Fibroblast of lung (primary cell): ENCODE measurements at places on chromosomes 16 and 17.

DNA sequence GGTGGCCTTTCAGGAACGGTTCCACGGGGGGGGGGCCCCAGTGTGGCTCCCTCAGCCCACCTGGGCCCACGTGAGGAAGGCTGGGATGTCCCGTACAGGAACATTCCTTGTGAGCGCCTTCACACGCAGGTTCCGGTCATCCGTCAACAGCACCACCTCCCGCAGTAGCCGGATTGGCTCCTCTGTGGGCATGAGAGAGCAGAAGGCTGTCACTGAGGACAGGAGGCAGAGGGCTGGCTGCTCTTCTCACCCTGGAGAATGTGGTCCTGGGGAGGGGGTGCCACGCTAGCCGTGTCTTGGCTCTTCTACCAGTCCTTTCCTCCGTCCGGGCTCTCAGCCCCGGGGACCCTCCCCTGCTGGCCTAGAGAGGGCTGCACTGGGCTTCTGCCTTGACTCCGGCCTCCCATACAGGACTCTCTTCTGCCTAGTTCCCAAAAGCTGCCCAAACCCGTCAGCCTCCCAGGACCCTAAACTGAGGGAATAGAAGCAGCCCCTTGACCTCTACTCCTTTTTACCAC, 6.6 kb downstream of the HIC1 start:
- no peak for DNase-seq

GRCh38 chr17:77746393-77746792, 212.1 kb upstream of the TNRC6C start:
- DNase-seq = no peak

GRCh38 chr17:3527468-3527867, 30.1 kb downstream of the TRPV3 start:
- no peak for DNase-seq

- peak; percentile 67 for DNase-seq
Measured at GRCh38 chr16:66619534-66620428, 15.3 kb downstream of the CMTM3 start.

DNA sequence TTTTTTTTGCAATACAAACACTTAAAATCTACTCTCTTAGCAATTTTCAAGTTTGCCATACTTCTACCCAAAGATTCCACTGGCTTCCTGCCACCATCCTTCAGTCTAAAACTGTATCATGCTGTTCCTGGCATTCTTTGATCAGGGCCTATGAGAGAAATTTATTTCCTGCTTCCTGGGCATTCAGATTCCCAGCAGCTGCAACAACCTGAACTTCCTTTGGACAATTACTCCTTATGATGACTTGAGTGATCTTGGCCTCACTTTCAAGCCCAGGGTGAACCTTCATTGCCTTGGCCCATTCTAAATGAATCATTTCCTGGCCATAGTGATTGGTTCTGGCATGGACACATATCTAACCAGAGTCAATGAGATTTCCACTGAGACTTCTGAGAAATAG, 18.0 kb upstream of the MON1B start:
- DNase-seq = no peak

GRCh38 chr17:48514477-48514876, 16.3 kb downstream of the HOXB1 start:
- no peak for DNase-seq

GRCh38 chr16:11412175-11412904, 67.1 kb downstream of the RMI2 start:
- DNase-seq = no peak

DNA sequence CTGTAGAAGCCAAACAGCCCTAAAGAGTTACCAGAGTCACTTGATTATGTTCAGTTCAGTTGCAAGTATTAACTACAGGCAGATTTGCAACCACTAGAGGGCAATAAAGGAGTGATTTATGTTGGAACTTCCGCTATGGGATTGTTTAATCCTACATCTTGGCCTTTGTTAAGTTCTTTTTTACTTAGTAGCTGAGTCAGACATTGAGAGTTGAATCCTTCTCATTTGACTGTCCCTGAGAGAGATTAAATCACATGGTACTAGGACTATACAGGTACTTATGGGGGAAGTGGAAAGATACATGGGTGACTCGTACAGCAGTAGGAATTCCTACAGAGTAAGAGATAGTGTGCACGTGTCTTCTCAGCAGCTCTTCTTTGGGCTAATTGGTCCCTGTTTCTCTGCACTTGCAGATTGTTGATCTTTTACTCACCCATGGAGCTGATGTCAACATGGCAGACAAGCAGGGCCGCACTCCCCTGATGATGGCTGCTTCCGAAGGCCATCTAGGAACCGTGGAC, 40.3 kb downstream of the CYB561 start:
- DNase-seq = peak; percentile 88

DNA sequence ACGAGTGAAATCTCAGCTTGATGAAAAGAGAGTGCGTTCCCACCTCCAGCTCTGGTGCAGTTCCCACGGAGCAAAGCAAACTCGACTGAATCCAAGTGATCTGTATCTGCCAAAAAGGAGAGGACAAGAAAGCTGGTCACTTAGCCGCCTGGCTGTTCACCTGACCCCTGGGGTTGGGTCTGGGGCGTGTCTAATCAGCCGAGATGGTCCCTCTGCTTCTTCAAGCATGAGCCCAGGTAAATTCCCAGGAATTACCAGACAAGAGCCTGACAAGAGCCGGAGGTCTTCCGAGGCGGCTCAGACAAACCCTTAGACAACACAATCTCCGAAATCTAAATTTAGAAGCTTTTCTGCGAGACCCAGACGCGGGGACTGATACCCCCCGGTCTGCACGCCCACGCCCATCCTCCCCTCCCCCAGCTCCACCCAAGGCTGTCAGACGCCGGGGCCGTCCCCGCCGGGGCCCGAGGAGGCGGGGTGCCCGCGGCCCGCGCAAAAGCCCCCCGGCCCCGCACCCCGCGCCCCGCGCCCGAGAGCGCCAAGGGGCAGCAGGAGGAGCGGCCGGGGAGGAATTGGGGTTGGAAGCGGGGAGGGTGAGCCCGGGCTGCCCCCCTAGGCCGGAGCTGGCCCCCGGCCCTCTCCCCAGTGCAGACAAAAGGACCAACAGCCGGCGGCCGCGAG, 674 bp downstream of the ZNF821 start:
- no peak for DNase-seq

DNA sequence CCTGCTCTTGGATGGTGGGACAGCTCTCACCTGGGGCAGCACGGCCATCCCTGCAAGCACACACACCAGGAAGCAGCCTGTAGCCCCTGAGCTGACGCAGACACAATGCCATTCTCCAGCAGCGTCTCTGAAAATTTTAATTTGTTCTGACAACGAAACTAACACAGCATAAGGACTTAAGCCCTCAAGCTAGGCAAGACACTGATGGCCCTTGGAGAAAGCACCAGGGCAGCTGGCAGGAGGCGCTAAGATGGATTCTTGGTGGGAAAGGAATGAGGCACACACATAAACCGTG, 2.7 kb upstream of the LIMD2 start:
- no peak for DNase-seq

- no peak for DNase-seq
Measured at GRCh38 chr16:54538276-54538675, 251.7 kb upstream of the IRX3 start.

- no peak for DNase-seq
Measured at GRCh38 chr16:57734308-57734924, 1.2 kb upstream of the KATNB1 start.

DNA sequence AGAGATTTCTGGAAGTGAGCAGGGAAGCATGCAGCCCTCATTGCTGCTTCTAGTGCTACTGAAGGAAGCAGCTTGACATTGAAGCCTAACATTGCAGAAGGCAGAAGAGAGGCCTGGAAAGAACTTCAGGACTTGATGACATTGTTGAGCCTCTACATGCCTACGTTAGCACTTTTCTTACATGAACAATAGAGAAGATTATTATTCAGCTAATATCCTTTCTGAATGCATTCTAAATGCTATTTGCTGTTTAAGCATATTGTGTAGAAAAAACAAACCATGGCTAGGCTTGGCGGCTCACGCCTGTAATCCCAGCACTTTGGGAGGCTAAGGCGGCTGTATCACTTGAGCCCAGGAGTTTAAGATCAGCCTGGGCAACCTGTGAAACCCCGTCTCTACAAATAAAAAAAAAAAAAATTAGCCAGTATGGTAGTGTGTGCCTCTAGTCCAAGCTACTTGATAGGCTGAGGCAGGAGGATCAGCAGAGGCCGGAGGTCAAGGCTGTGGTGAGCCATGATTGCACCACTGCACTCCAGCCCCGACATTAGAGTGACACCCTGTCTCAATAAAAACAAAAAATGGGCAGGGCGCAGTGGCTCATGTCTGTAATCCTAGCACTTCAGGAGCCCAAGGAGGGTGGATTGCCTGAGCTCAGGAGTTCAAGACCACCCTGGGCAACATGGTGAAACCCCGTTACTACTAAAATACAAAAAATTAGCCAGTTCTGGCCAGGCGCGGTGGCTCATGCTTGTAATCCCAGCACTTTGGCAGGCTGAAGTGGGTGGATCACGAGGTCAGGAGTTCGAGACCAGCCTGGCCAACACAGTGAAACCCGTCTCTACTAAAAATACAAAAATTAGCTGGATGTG, 2.2 kb upstream of the AURKB start:
- DNase-seq = no peak

- DNase-seq = no peak
Measured at GRCh38 chr17:59244081-59244480, 23.8 kb downstream of the GDPD1 start.

DNA sequence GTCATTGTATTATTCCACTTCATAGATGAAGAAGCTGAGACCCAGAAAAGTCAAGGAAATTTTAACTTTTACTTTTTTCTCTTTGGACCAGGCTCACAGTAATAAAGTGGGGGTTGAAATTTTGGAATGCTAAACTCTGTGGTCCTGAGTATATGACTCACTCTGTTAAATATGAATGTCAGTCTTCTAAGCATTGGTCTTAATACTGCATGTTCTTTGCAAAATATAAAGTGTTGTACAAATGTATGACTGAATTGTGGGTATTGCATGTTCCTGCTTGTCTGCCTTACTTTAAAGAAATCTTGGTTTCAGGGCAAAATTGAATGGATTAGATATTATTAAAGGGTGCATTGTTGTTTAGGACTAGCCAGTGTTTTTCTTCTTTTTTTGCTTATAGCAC, 950.8 kb upstream of the GOT2 start:
- DNase-seq = peak; percentile 51
